ENCODE measurements at places on chromosomes 4 and X.

DNA sequence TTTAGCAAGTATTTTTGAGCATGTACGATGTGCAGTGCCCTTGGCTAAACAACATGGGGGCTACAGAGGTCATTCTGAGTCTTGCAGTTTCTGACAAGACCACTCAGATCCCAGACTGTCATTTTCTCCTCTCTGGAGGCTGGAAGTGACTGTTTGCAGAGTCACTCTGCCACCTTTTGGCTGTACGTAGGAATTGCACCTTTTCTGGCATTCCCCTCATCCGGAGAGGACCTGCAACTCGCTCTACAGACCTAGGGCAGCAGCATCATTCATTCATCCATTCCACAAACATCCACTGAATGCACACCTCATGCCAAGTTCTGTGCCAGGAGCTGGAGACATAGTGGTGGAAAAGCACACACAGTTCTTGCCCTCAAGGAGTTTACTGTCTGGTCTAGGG is 160.4 kb upstream of the GPR101 start:
- no peaks in the 10 kb centered on the region for H3K36me3 ChIP-seq
- no peak overlapping the region for H3K4me3 ChIP-seq
- no peak overlapping the region for H3K27ac ChIP-seq
- H3K27me3 ChIP-seq, result peaks cover 2% of the 10 kb centered on the region

DNA sequence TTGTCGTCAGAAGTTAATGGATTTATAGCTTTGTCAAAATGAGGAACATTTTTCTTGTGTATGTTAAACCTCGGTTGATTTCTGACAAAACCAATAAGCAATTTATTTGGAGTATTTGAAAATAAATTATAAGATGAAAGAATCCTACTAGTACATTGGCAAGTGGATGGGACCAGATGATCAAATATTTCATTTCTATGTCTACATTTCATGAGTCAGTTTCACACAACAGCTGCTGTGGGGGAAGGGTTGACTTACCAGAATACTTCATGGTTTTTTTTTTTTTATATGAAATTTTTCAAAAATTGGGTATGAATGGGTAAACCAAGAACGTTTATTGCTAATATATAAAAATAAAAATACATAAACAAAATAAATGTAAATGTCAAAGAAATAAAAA is 39.4 kb downstream of the RAPGEF2 start:
- DNase-seq, result no peak
- H3K27ac ChIP-seq, result no peak overlapping the region
- H3K36me3 ChIP-seq, result no peaks in the 10 kb centered on the region
- no peak overlapping the region for H3K4me3 ChIP-seq

DNA sequence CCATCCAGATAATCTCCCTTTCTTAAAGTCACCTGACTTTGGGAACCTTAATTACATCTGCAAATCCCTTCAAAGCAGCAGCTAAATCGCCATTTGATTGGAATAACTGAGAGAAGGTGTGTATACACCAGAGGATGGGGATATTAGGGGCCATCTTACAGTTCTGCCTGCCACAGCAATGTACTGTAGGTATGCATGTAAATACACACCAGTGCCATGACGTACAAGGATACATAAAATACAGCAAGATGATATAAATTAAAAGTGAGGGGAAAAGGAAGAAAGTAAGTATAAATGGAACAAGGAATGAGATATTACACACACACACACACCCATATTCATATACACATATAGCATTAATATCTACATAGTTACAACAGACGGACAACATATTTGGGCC is 81.2 kb downstream of the CBR4 start:
- no peak overlapping the region for H3K4me3 ChIP-seq
- peaks cover 25% of the 10 kb centered on the region for H3K36me3 ChIP-seq
- H3K4me1 ChIP-seq, result no peaks in the 10 kb centered on the region
- H3K27ac ChIP-seq, result no peak overlapping the region
- H3K27me3 ChIP-seq, result no peaks in the 10 kb centered on the region
- DNase-seq, result no peak

- H3K27me3 ChIP-seq, result no peaks in the 10 kb centered on the region
- no peak overlapping the region for H3K4me3 ChIP-seq
- H3K4me1 ChIP-seq, result no peaks in the 10 kb centered on the region
- peaks cover 12% of the 10 kb centered on the region for H3K36me3 ChIP-seq
- no peak for DNase-seq
These were observed 119.9 kb upstream of the SPIN4 start for GRCh38 chrX:63471004-63471403.

- DNase-seq, result no peak
- no peaks in the 10 kb centered on the region for H3K4me1 ChIP-seq
- H3K27me3 ChIP-seq, result peaks cover 2% of the 10 kb centered on the region
- no peaks in the 10 kb centered on the region for H3K36me3 ChIP-seq
- no peak overlapping the region for H3K4me3 ChIP-seq
These were observed 72.0 kb downstream of the TMEM144 start for GRCh38 chr4:158282252-158282651.

DNA sequence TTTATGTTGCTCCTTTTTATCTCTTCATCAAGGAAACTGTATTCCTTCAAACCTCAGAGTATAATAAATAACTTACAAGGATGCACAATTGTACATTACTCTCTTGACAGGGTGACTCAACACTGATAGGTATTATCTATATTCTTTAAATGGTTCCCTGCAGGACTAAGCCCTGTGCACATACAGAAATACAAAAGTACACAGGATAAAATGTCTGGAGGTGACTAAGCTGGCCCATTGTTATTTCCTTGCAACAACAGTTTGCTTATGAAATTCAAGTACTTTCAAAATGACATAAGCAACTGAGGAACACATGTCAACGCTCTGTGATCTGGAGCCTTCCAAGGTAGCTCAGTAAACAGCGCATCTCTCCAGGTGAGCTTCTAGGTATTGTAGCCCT is 83.8 kb upstream of the RPL34 start:
- H3K36me3 ChIP-seq, result no peaks in the 10 kb centered on the region
- no peak overlapping the region for H3K4me3 ChIP-seq
- H3K27me3 ChIP-seq, result no peaks in the 10 kb centered on the region
- no peak for DNase-seq
- peak overlapping the region; percentile 41 for H3K27ac ChIP-seq

DNA sequence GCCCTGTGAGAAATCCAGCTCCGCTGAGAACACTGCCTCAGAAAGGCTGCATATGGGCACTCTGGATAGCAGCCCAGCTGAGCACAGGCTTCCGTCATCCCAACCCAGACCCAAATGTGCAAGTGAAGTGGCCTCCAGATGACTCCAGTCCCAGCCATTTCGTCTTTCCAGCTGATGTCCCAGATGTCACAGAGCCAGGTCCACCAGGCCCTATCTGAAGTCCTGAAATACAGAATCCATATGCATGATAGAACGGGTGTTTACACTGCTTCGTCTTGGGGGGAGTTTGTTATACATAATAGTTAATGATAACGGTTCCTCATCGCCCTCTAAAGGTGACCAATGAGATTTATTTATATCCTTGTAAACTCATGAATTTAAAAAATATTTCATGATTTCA is 72.6 kb upstream of the TRIM2 start:
- H3K27me3 ChIP-seq, result no peaks in the 10 kb centered on the region
- H3K36me3 ChIP-seq, result no peaks in the 10 kb centered on the region
- H3K27ac ChIP-seq, result no peak overlapping the region
- DNase-seq, result no peak

- no peak for DNase-seq
- H3K36me3 ChIP-seq, result no peaks in the 10 kb centered on the region
- peaks cover under 1% of the 10 kb centered on the region for H3K4me1 ChIP-seq
- H3K27ac ChIP-seq, result no peak overlapping the region
- H3K27me3 ChIP-seq, result peaks cover 2% of the 10 kb centered on the region
These were observed 4.5 kb upstream of the TMEM255A start for GRCh38 chrX:120315776-120316175.

DNA sequence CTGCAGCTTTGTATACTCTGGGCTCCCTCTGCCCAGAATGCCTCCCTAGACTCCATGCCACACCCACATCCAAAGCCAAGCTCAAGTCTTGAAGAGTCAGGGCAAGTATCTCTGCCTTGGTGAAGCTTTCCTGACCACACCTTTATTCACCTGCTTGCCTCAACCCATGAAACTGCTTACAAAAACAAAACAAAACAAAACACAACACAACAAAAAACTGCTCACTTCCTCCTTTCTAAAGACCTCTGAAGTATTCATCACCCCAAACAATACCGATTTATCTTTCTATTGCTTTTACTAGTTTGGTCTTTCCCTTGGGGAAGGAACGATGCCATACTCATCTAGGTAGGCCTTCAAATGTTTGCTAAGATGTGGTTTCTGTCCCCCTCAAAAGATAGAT is 45.0 kb downstream of the TMEM165 start:
- H3K27ac ChIP-seq, result no peak overlapping the region
- DNase-seq, result no peak

GRCh38 chrX:110001740-110002299 is 1.1 kb upstream of the TMEM164 start:
- DNase-seq, result no peak
- H3K27ac ChIP-seq, result peak overlapping the region; percentile 86
- H3K36me3 ChIP-seq, result peaks cover 3% of the 10 kb centered on the region

- H3K4me1 ChIP-seq, result peaks cover 48% of the 10 kb centered on the region
- peak overlapping the region; percentile 34 for H3K27ac ChIP-seq
- no peaks in the 10 kb centered on the region for H3K36me3 ChIP-seq
These were observed 7.2 kb downstream of the SH3BP2 start for GRCh38 chr4:2799971-2800690.

- H3K36me3 ChIP-seq, result no peaks in the 10 kb centered on the region
- H3K27ac ChIP-seq, result no peak overlapping the region
- H3K27me3 ChIP-seq, result no peaks in the 10 kb centered on the region
- no peak for DNase-seq
- no peak overlapping the region for H3K4me3 ChIP-seq
These were observed 119.3 kb downstream of the ASB9 start for GRCh38 chrX:15150586-15150985.

DNA sequence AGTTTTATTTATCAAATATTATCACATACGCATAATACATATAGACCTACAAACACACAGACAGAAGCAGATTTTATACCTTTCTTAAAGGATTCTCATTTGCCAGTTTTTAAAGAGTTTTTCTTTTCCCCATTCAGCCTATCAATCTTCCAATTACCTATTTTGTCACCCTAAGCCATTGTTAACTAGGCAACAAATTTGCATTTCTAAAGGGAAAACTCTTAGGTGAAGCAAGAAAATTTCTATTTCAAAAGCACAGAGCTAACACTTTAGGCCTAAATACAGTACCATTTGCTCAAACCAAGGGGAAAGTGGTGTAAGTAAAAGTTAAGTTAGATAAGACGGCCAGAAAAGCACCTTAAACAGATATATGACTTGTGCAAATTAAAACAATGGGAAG is 156.6 kb downstream of the NDST3 start:
- H3K27me3 ChIP-seq, result no peaks in the 10 kb centered on the region
- DNase-seq, result no peak
- no peak overlapping the region for H3K4me3 ChIP-seq
- no peaks in the 10 kb centered on the region for H3K36me3 ChIP-seq
- H3K4me1 ChIP-seq, result no peaks in the 10 kb centered on the region
- no peak overlapping the region for H3K27ac ChIP-seq

DNA sequence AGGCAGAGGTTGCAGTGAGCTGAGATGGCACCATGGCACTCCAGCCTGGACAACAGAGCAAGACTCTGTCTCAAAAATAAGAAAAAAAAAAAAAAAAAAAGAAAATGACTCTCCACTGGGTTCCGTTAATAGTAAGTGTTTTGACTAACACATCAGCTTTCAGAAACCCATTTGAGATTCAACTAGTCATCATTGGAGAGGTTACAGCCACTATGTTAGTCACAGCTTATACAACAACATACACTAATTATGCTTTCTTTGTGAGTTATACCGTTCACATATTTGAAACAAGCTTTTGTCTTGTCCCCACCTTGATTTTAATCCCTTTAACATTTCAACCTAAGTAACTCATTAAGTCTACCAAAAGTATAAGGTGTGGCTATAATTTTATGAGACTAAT is 48.2 kb downstream of the HADH start:
- no peak overlapping the region for H3K4me3 ChIP-seq
- peak overlapping the region; percentile 94 for H3K27ac ChIP-seq
- peaks cover 56% of the 10 kb centered on the region for H3K4me1 ChIP-seq
- no peaks in the 10 kb centered on the region for H3K27me3 ChIP-seq
- H3K36me3 ChIP-seq, result no peaks in the 10 kb centered on the region

DNA sequence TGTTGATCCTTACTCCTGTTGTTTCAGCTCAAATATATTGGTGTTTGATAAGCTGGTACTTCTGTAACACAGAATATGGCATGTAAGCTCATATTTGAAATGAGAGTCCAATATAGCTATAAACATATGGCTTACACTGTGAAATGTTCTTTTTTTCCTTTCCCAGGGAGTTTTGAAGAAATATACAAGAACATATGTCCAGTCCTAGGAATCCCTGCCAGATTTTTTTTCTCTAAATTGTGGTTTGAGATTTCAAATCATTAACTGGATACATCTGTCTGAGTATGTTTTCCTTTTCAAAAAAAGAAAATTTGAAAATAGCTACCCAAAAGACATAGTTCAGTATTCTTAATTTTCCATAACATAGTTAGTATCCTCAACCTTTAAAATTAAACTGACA is 60.2 kb downstream of the HMGB2 start:
- DNase-seq, result no peak
- peaks cover 40% of the 10 kb centered on the region for H3K36me3 ChIP-seq
- no peak overlapping the region for H3K4me3 ChIP-seq
- no peak overlapping the region for H3K27ac ChIP-seq
- H3K4me1 ChIP-seq, result no peaks in the 10 kb centered on the region

DNA sequence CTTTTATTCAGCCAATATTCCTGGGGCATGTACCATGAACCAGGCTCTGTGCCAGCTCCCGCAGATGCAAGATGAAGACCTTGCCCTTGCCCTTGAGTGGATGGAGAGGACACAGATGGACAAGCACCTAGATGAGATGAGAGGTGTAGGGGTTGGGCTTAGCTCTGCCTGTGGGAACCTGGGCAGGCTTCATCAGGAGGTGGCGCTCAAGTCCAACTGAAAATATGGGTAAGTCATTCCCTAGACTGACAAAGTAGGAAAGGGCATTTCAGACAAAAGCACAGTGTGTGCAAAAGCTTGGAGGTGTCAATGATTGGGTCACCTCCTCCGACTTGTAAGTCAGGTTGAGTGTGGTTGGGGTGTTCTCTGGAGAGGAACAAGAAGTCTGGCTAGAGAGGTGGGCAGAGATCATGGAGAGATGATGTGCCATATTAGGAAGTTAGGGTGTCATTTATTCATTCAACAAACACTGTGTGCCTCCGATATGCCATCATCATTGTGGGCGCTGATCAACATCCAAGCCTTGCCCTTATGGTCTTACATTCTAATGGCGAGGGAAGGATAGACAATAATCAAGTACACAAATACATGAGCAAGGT is 64.6 kb downstream of the ANAPC4 start:
- no peak overlapping the region for H3K4me3 ChIP-seq
- no peak overlapping the region for H3K27ac ChIP-seq
- H3K4me1 ChIP-seq, result no peaks in the 10 kb centered on the region
- peaks cover 12% of the 10 kb centered on the region for H3K36me3 ChIP-seq
- DNase-seq, result no peak
- no peaks in the 10 kb centered on the region for H3K27me3 ChIP-seq

- no peak for DNase-seq
- H3K27me3 ChIP-seq, result no peaks in the 10 kb centered on the region
- H3K27ac ChIP-seq, result no peak overlapping the region
- no peaks in the 10 kb centered on the region for H3K4me1 ChIP-seq
- H3K4me3 ChIP-seq, result no peak overlapping the region
These were observed 160.0 kb upstream of the ARX start for GRCh38 chrX:25175743-25176142.

GRCh38 chr4:113761620-113762185 is at the start of gene CAMK2D:
Gene CAMK2D, minus strand, starts transcription at chr4:113761738. Its CDS starts 670 bp downstream, at chr4:113761068.
- H3K4me3 ChIP-seq, result peak within 1 kb of the TSS; percentile 98
- H3K36me3 ChIP-seq, result no peaks in the 10 kb centered on the region
- peak within 1 kb of the TSS; percentile 96 for H3K27ac ChIP-seq
- no peaks in the 10 kb centered on the region for H3K27me3 ChIP-seq

GRCh38 chr4:70946939-70947338 is 44.8 kb downstream of the MOB1B start:
- no peak overlapping the region for H3K4me3 ChIP-seq
- no peak overlapping the region for H3K27ac ChIP-seq
- no peak for DNase-seq
- peaks cover 7% of the 10 kb centered on the region for H3K4me1 ChIP-seq

All from naive thymus-derived CD8-positive, alpha-beta T cell (primary cell).